Kidney (tissue), 22 donors: ENCODE measurements at places on chromosomes 16 and 17. TPM values are rescaled to one million over a fixed set of nuclear protein-coding genes. Genes with fewer than 3 reads are reported as not detected.

GRCh38 chr17:44354582-44355561 lies 8.8 kb downstream of the FAM171A2 start:
- DNase-seq = no peak

DNA sequence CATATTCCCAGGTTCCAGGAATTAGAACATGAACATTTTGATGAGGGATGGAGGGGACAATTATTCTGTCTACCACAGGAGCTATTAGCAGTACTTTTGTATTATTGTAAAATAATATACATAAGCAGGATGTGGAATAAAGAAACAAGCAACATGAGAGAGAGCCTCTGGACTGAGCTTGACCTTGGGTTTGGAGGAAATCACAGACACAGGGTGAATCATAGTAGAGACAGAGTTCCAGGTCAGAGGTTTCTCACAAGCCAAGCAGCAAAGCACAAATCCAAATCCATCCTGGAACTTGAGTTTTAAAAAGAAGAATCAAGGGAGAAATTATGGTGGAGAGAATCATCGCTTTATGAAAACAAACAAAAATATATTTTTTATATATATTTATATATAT lies 5.1 kb downstream of the KRT31 start:
- DNase-seq = no peak

GRCh38 chr17:68792873-68793272 lies 162.3 kb downstream of the ABCA8 start:
- no peak for DNase-seq

GRCh38 chr17:46782250-46782953 lies 36.1 kb downstream of the WNT3 start:
- no peak for DNase-seq

DNA sequence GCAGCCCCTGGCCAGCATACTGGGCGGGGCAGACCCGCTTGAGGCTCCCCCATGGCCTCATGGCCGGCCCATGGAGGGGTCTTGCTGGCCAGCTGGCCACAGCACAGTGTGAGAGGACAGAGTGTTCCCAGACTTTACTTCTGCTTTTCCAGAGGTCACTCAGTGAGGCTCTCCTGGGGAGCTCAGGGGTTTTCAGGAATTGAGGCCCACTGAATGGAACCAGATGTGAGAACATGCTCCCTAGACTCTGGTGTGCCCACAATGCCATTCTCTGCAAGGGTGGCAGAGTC lies 21.2 kb downstream of the ATP6V0D1 start:
- no peak for DNase-seq

DNA sequence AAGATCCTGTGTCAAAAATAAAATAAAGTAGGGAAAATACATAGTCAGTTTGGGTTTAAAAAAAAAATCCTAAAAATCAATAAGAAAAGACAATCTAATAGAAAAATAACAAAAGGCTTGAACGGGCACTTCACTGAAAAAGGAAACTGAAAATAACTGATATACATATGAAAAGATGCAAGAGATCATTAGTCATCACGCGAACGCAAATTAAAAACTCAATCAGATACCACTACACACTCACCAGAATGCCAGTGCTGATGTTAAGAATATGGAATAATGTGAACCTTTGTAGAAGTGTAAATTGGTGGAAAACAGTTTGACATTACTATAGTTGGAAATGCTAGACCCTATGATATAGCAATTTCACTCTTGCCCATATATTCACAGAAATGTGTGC lies 14.6 kb downstream of the GNGT2 start:
- DNase-seq = no peak

- DNase-seq = no peak
Observed at GRCh38 chr17:47730681-47731080, 2.4 kb upstream of the TBX21 start.

- no peak for DNase-seq
Observed at GRCh38 chr17:78808163-78808562, 26.1 kb upstream of the CYTH1 start.

PARD6A gene
- 17.1 TPM for polyA plus RNA-seq

CXCL16 gene
- polyA plus RNA-seq = 22.5 TPM

CCL14 gene
- polyA plus RNA-seq = 14.2 TPM

GHDC gene
- polyA plus RNA-seq = 37.0 TPM
